Stimulated activated CD4-positive, alpha-beta T cell treated with anti-CD3 and anti-CD28 coated beads, Interleukin-12 subunit alpha, Interleukin-12 subunit beta, amount 100 ng/mL, for 48 hours (primary cell): ENCODE measurements at places on chromosomes 3 and 15.

GRCh38 chr15:83200162-83200561 lies 7.5 kb downstream of the HDGFL3 start:
- no peak for DNase-seq

DNA sequence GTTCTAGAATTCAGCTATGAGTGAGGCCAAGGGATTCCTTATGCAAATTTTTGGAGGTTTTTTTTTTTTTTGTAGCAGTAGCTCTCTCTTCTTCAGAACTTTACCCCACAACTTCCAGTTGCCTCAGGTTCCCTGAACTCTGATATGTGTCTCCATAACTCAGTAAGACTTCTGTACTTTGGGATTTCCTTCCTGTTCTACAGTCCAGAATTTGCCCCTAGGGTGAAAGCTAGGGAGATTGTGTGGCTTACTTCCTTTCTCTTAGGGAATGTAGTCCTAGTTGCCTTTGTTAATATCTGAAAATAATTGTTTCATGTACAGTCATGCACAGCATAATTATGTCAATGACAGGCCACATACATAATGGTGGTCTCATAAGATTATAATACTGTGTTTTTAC lies 30.8 kb downstream of the LRRC28 start:
- DNase-seq = no peak

DNA sequence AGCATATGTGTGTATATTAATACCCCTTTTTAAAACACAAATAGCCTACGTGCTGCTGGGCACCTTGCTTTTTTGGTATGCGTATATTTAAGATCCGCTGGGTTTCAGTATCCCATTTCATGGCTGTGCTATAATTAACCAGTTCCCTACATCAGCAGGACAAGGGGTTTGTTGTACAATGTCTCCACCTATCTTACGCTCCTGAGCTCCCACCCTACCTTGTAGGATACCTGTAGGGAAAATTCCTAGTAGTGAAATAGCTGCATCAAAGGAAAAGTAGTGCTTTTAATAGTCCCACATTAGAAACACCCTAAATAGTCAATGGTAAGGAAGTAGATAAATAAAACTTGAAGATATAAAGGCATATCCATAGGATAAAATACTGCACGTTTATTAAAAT lies 1.4 kb downstream of the MAP6D1 start:
- no peak for DNase-seq

GRCh38 chr15:33200444-33200843 lies 5.9 kb upstream of the FMN1 start:
- DNase-seq = no peak

GRCh38 chr3:56938530-56938929 lies 121.9 kb upstream of the SPATA12 start:
- DNase-seq = no peak

- no peak for DNase-seq
These were observed 60.0 kb downstream of the NR1I2 start for GRCh38 chr3:119841808-119842471.

DNA sequence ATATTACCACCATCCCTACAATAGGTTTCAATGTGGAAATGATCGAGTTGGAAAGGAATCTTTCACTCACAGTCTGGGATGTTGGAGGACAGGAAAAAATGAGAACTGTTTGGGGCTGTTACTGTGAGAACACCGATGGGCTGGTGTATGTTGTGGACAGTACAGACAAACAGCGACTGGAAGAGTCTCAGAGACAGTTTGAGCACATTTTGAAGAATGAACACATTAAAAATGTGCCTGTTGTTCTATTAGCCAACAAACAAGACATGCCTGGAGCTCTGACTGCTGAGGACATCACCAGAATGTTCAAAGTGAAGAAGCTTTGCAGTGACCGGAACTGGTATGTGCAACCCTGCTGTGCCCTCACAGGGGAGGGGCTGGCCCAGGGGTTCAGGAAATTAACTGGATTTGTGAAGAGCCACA lies 510 bp downstream of the ARL14 start:
- DNase-seq = no peak

GRCh38 chr15:39939487-39940452 lies 5.9 kb downstream of the EIF2AK4 start:
- no peak for DNase-seq

DNA sequence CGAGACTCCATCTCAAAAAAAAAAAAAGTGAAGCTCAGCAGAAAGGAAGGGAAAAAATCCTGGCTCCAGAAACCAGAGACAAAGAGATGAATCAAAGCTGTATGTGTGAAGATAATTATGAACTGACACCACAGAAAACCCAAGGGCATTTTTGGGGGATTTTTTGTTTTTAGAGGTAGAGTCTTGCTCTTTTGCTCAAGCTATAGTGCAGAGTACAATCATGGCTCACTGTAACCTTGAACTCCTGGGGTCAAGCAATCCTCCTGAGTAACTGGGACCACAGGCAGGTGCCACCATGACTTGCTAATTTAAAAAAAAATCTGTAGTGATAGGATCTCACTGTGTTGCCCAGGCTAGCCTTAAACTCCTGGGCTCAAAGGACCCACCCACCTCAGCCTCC lies 22.8 kb downstream of the HCLS1 start:
- no peak for DNase-seq

- peak; percentile 80 for DNase-seq
These were observed at the start of gene DHX36 for GRCh38 chr3:154323891-154324738. Gene DHX36, minus strand, starts transcription at chr3:154324487. Its CDS starts 71 bp downstream, at chr3:154324416.
